ENCODE measurements at places on chromosomes 5 and 9.

DNA sequence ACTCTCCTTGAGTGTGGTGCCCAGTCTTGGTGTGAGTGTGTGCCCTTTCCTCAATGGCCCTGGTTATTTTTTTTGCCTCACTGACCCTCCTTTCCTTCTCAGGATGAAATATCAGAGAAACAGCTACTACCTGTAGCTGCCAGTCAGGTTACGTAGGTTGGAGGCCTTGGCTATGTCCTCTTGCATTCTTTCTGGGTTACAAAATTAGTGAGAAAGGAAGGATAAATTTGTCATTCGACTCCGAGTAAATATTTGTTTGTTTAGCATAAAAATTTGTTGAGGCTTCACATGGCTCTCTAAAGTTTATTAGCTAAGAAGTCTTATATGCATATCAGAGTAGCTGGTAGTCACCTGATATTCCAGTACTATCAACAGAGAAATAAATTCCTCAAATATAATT is 15.4 kb downstream of the MACIR start:
- no peak for DNase-seq

- no peak for DNase-seq
These were observed 1103.5 kb upstream of the DMAC1 start for GRCh38 chr9:8903077-8903476.

DNA sequence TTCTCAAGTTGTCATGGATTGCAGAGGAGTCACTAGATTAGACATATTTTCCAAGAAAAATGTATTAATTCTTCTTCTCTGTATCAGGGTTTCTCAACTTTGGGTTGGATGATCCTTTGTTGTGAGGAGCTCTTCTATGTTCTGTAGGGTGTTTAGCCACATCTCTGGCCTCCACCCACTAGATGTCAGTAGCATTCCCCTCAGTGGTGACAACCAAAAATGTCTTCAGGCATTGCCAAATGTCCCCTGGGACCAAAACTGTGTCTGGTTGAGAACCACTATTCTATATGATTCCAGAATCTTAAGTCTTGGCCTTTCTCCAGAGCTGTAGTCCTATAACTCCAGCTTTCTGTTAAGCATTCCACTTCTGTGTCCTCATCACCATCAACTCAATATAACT is 220.9 kb downstream of the KIAA0825 start:
- DNase-seq: no peak

- DNase-seq: no peak
These were observed 8.5 kb downstream of the TAL2 start for GRCh38 chr9:105670775-105671174.

DNA sequence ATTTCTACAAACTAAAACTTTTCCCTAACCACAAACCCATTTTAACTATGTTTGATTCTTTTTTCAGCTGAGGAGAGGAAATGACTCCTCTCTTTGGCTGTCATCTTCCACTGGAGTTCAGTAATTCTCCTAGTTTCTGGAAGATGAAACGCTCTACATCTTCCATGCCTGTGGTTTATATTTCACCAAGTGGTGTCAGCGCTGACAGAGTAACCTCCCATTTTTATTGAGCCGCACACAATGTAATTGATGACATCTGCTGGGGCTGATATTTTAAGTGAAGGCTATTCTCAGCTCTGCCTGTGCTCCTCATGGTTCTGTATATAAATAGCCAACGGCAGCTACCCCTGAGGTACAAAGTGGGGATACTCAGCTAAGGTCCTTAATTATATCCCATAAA is 234.6 kb downstream of the SPOCK1 start:
- DNase-seq: no peak

GRCh38 chr5:120372899-120373298 is 91.2 kb upstream of the PRR16 start:
- DNase-seq: no peak

DNA sequence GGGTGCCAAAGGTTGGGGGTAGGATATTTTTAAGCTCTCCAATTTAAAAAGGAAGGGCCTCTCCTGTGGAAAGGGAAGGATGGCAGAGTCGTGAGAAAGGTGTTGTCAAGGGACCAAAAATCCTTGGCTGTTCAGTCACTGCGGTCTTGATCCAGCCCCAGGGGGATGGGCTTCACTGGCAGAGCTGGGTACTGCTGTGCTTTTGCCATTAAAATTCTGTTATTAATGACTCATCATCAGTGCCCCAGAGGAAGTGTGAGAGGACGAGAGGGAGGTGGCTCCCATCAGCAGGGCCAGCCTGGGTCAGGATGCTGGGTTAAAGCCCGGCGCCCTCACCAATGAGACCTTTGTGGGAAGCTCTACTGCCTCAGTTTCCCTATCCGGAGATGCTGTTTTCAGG is 16.7 kb downstream of the PCDH12 start:
- no peak for DNase-seq

- DNase-seq: no peak
These were observed 10.6 kb upstream of the PARP8 start for GRCh38 chr5:50655810-50656205.

GRCh38 chr5:168327994-168328393 is 36.5 kb downstream of the WWC1 start:
- DNase-seq: no peak

DNA sequence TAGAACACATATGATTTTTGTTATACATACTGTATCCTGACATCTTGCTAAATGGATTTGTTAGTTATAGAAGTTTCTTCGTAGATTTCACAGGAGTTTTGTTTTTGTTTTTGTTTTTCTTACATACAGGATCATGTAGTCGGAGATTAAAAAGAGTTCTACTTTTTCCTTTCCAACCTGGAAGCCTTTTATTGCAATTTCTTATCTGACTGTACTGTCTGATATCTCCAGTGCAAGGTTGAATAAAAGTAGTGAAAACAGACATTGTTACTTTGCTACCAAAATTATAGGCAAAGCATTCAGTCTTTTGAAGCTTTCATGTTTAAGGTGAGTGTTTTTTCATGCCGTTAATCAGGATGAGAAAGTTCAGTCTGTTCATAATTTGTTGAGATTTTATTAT is 117.4 kb upstream of the PRSS3 start:
- no peak for DNase-seq

- peak; percentile 54 for DNase-seq
These were observed 683 bp downstream of the DBN1 start for GRCh38 chr5:177472460-177473442.

DNA sequence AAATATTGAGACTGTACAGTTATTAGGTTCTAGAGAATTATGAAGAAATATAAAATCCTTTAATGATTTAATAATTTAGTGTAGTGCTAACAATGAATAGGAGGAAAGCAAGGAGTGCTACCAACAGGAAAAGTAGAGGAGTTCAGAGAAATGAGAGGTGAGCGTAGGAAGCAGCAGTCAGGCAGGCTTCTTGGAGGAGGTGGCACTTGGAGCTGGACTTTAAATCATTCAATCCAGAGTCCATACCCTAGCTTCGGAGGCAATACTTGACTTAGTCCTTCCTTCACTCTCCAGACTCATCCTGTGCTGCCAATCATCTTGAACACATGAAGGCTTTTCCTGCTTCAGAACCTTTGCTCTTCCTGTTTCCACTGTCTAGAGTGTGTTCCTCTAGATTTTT is 254.3 kb downstream of the GRIA1 start:
- DNase-seq: no peak

GRCh38 chr5:179783128-179783527 is 10.7 kb upstream of the LTC4S start:
- no peak for DNase-seq

DNA sequence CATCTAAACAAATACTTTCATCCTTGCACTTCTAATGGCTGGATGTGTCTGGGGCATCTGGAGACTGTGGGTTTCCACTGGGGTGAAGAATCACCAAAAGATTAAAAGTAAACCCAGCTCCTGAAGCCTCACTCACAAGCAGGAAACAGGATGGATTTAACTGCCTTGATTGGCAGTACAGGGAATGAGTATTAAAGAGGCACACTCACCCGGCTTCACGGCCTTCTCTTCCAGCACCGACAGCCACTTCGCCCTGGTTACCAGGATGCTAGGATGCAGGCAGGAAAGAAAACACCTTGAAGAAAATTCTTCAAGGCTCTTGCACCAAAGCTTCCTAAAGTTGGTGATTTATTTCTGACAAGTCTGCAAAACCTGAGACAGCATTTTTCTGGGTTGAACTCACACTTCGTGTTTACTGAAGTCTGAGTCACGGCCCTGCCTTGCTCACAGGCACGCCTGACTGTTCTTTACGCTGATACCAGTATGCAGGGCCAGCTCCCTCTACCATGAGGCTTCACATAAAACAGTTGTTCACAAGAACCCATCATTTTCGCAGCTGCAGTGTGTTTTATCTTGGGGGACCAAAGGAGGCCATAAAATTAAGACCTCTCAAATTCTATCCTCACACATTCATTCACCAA is 56.5 kb upstream of the ZNF354A start:
- DNase-seq: no peak

DNA sequence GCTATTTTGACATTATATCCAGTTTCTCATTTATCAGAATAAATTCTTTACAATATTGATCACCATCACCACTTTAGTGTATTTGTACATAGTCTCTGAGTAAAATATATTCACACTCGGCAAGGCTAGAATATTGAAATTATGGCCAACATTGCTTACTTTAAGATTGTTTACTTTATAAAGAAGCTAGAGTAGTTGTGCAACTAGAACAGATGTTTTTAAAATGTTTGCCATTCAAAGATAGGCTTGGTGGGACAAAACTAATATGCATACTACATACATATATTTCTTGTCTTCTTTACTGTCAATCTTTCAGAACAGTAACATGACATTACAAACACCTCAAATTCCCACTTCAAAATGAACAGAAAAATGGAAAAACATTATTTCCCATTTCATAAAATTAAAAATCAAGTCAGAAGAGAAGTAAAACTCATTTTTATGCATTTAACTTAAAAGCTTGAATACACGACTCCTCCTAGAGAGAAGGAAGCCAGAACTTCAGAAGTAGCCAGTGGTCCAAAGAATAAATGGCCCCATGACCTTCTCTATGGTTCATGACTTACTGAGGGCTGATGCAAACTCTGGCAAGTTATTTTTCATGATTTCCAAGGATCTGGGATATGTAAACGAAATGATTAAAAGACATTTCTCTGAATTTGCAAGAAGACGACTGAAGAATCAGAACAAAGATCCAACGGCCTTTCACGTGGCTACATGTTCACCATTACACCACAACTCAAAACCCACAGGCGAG is 14.1 kb downstream of the MTX3 start:
- no peak for DNase-seq

DNA sequence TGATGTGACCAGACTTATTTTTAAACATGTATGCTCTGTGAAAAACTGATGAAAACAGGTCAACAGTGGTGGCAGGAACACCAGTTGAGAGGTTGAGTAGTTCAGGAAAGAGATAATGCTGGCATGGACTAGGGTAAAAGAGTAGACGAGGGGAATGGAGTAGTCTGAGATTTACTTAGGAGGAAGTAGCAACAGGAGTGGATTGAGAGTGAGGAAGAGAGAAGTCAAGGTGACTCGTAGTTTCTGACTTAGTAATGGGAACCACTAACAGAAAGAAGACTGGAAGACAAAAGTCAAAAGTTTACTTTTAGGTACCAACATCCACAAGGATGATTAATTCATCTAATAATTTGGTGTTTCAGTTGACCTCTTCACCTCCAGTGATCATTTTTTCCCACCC is 3.6 kb downstream of the SRA1 start:
- DNase-seq: no peak

- DNase-seq: no peak
These were observed 1089.4 kb upstream of the C9orf72 start for GRCh38 chr9:28662675-28663074.

GRCh38 chr9:125703662-125704061 is 3.3 kb downstream of the MAPKAP1 start:
- DNase-seq: no peak

- no peak for DNase-seq
These were observed 15.7 kb downstream of the PNPLA7 start for GRCh38 chr9:137534256-137535119.

GRCh38 chr9:78463750-78464149 is 166.8 kb downstream of the PSAT1 start:
- no peak for DNase-seq

GRCh38 chr9:101376111-101376848 is 8.5 kb downstream of the BAAT start:
- no peak for DNase-seq

DNA sequence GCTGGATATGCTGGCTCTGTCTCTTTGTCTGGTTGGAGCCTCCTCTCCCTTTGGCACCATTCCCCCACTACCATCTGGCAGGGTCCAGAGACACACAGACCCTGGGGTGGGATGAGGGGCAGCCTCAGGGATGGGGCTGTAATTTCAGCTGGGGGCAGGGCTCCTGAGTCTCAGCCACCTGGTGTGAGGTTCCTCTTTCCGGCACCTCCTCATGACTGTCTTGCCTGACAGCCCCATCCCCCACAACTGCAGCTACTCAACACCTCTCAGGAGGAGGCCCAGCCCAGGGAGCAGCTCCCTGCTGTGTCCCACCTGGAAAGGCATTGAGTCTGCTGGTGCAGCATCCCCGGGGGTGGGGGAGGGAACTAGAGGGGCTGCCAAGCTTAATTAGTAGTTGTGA is 11.7 kb upstream of the RPS14 start:
- no peak for DNase-seq

- no peak for DNase-seq
These were observed 57.9 kb upstream of the CCNG1 start for GRCh38 chr5:163379298-163380155.

GRCh38 chr5:102858808-102859207 is 103.7 kb downstream of the PAM start:
- DNase-seq: no peak

DNA sequence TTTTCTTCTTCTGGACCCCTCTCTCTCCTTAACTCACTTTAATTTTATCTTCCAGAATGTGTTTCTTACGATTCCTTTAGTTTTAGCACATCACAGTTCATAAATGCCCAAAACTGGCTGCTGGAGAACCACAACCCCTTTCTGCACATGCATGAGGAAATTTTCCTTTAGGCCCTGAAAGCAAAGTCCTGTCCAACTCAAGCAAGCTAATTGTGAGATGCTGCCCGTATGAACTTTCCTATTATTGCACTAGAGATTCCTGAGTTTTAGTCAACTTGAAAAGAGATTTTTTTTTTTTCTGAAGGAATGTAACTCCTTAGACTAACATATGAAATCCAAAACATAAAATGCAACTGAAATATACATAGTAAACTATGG is 52.1 kb upstream of the DAB2 start:
- DNase-seq: no peak

DNA sequence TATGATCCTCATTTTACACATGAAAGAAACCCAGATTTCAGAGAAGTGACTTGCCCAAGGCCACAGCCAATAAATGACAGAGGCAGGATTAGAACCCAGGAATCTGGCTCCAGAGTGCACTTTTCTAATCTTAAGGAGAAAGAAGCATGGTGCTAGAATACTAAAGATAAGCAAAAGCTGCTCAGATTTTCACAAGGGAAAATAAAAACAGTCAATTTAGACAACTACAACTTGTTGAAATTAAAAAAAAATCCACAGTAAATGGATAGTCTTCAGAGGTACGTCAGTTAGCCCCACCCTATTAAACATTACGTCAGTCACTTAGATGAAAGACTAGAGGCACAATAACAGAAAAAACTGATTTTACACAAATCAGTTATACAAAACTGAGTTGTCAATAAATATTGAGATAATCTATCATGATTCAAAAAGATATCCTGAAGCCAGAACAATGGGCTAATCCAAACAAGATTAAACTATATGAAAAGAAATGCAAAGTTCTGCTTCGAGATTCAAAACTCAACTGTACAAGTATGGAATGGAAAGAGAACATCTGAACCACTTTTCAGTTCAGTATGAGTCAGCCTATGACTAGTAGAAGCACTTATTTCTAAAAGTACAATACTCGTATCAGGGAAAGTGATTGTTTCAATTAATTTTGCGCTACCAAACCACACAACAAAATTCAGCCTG is 9.3 kb downstream of the TMEM245 start:
- DNase-seq: peak; percentile 39
